Osteoblast (primary cell): ENCODE measurements at places on chromosomes 1 and 21. TPM values are rescaled to one million over a fixed set of nuclear protein-coding genes. Genes with fewer than 3 reads are reported as not detected.

The TMCO1 gene
- total RNA-seq, result 86.0 and 87.6 TPM in 2 replicates

The GUCA2B gene
- total RNA-seq, result not detected in 2 replicates

The APOBEC4 gene
- under 0.01 TPM in 1 of 2 replicates, not detected in the other for total RNA-seq

The LCE1F gene
- total RNA-seq, result not detected in 2 replicates

The RHD gene
- not detected in 2 replicates for total RNA-seq

The SPATA6 gene
- total RNA-seq, result 7.6 and 9.7 TPM in 2 replicates

The ANGPTL7 gene
- total RNA-seq, result under 0.01 TPM in 1 of 2 replicates, not detected in the other

The C1orf116 gene
- not detected in 2 replicates for total RNA-seq

The OR2T3 gene
- not detected in 2 replicates for total RNA-seq

The SERPINC1 gene
- total RNA-seq, result under 0.01 TPM in 1 of 2 replicates, not detected in the other

The ARHGEF16 gene
- total RNA-seq, result not detected in 2 replicates

The MORC3 gene
- total RNA-seq, result 37.4 and 40.2 TPM in 2 replicates

The TXNDC12 gene
- total RNA-seq, result 48.5 and 51.3 TPM in 2 replicates

The ATAD3C gene
- total RNA-seq, result under 0.01 and 0.59 TPM in 2 replicates

The GUCA2A gene
- total RNA-seq, result not detected in 2 replicates

The CSDE1 gene
- 573 and 599 TPM in 2 replicates for total RNA-seq

The OVAAL gene
- total RNA-seq, result not detected in 2 replicates

The PSRC1 gene
- total RNA-seq, result 5.4 and 5.9 TPM in 2 replicates

The SEMA4A gene
- 1.5 and 1.8 TPM in 2 replicates for total RNA-seq

The CLDN17 gene
- total RNA-seq, result not detected in 2 replicates

The HSD11B1 gene
- total RNA-seq, result 0.88 and 1.8 TPM in 2 replicates

The RAD54L gene
- total RNA-seq, result 0.59 and 1.4 TPM in 2 replicates

The PCBP3 gene
- total RNA-seq, result 1.1 and 1.2 TPM in 2 replicates

The EFNA3 gene
- total RNA-seq, result 1.4 and 2.1 TPM in 2 replicates

The CLCA4 gene
- not detected in 2 replicates for total RNA-seq

The GJA9 gene
- not detected in 2 replicates for total RNA-seq

The CELA2B gene
- total RNA-seq, result 0.36 TPM in 1 of 2 replicates, not detected in the other

The IVNS1ABP gene
- total RNA-seq, result 91.6 and 94.8 TPM in 2 replicates

The FOXD2 gene
- 0.59 and 0.72 TPM in 2 replicates for total RNA-seq

The ANKRD65 gene
- total RNA-seq, result 1.2 and 1.8 TPM in 2 replicates

The KCNJ6 gene
- under 0.01 and 0.36 TPM in 2 replicates for total RNA-seq

The GJB3 gene
- total RNA-seq, result not detected in 2 replicates

The E2F2 gene
- under 0.01 and 0.29 TPM in 2 replicates for total RNA-seq
